ENCODE measurements at places on chromosomes 2 and 18. TPM values are rescaled to one million over a fixed set of nuclear protein-coding genes. Genes with fewer than 3 reads are reported as not detected.

GRCh38 chr18:35582899-35583558 lies 1.5 kb downstream of the GALNT1 start:
- DNase-seq, result no peak

Gene AQP12A
- not detected for total RNA-seq

DNA sequence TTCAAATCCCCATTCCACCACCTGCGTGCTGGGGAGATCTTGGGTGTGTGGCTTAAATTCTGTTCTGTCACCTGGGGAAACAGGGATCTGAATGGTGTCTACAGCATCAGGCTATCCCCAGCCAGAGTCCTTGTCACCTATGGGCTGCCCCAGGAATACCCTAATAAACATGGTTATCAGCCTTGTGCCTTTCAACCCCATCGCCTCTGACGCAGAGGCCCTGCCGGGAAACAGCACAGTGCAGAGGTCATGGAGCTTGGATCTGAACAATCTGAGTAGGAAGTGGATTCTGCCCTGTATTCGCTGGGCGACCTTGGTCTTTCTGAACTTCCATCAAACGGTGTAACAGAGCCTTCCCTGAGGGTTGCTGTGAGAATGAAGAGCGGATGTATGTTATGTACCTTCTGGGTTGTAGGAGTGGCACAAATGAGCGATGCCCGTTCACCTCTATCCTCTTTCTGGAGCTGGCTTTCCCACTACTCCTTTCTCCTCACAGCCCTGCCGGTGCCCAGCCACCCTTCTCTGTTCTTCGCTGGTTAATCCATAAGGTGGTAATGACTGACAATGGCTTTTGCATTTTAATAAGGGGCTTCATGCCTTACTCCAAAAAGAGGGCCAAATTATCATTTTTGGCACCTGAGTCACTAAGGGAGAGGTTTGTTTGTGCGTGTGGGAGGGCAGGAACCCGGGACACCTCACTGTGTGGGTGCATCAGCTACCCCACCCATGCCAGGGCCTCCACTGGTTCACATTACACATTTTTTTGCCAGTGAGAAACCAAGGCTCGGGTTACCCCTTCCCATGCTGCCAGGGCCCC lies 256.5 kb downstream of the MYCN start:
- no peak for DNase-seq

Gene IMPA2
- 103 TPM for total RNA-seq

Gene SNTG2
- 1.7 TPM for total RNA-seq

Gene MAP3K19
- total RNA-seq, result 45.7 TPM

Data from upper lobe of left lung (tissue), 6 donors.